ENCODE measurements at places on chromosomes 7 and 10.

GRCh38 chr7:140316165-140316661 lies 82.1 kb downstream of the SLC37A3 start:
- DNase-seq, result peak; percentile 17

DNA sequence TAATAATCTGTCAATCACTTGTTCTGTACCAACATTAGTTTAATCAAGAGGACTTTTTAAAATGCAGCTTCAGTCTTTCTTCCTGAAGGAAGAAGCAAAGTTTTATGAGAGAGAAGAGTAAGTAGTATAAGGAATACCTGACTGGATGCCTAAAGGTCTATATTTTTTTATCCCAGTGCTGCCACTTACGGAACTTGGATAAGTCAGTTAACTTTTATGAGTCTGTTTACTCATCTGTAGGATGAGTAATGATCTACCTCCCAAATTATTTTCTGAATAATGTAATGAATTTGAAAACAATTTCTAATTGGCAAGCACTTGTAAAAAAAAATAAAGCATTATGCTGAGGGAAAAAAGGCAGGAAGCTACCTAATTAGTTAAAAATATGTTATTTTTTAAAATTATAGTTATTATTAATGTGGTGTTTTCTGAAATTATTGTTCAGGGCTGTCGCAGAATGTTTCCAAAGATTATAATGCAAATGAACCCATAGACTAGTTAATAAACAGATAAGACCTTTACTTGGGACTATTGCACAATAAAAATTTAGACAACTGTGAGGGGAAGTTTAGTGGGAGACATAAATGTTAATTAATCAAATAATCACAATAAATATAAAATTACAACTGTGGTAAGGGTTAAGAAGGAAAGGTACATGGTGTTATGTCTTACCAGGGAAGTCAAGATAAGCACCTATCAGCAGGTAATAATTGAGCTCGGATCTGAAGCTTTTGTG lies 24.6 kb downstream of the SLK start:
- no peak for DNase-seq

- no peak for DNase-seq
Measured at GRCh38 chr7:33486633-33487032, 357.3 kb downstream of the BBS9 start.

GRCh38 chr7:2936891-2937580 lies 92.9 kb upstream of the GNA12 start:
- DNase-seq, result no peak

DNA sequence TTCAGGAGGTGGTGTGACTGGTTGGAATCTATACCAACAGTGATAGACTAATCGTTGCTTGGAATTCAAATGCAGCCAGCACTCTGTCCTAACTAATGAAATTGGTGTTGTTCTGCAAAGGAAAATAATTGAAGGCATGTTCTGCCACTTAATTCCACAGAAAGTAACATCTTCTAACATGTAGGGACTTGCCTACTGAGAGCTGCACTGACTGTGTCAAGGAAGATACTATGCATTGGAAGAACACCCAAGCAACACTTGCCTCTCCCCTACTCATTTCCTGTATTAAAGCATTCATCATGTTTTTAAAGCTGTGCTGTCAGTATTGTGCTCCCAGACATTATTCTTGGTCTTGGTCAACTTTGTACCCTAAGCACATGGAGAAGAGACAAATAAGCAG lies 2.7 kb upstream of the CYP3A7 start:
- DNase-seq, result no peak

DNA sequence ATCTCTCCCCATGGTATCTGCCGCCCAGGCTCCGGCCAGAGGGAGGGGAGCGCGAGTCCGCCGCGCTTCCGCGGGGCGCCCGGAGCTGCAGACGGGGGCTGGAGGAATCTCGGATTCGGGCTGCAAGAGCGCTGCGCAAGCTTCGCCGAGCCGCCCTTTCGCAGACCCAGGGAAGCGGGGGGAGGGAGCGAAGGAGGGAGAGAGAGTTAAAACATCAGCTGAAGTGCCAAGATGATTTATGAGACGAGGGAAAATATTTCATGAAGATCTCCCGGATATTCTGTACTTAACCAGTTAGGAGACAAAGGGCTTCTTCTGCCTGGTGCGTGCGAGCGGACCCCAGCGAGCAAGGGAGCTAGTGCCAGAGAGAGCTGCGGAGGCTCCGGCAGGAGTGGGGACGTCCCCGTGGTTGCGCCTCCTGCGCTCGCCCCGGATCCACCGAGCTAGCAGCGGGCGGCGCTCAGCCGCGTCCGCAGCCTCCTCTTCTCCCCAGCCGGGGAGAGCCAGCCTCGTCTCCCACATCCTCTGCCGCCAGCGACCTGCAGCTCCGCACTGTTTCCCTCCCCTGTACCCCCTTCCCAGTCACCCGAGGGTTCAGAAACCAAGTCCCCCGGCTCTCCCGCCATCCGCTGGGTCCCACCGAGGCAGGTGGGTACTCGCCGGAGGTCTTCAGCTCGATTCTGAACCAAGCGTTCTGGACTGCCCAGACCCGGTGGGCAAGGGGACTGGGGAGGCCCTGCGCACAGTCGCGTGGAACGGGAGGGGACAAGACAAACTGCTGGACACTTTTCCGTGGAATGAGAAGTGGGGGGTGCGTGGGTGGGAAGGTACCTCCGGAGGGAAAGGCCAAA lies 1.0 kb upstream of the PAX2 start:
- DNase-seq, result peak; percentile 25

DNA sequence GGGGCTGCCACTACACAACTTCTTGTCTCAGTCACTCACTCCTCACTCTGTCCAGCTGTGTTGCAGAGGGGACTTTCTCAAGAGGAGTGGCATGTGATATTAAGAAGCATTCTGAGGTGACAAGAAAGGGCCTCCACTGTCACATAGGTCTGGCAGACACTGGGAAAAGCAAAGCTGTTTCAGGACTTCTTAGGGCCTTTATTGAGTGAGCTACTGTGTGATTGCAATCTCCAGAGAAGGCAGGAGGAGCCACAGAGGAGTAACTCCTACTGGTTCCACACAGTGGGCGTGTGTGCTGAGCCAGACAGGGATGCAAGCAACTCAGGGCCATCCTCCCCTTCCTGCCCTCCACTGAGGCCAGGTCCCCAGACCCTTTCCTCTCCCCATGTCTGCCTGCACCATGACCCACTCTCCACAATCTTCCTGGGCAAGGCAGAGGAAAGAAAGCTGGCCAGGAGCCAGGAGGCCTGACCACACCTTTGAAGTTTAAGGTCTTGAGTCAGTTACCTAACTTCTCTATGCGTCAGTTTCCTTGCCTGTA lies 262.0 kb upstream of the ZMIZ1 start:
- no peak for DNase-seq

- no peak for DNase-seq
Measured at GRCh38 chr10:51010977-51011376, 63.3 kb upstream of the PRKG1 start.

GRCh38 chr7:89826121-89826520 lies 328.1 kb upstream of the STEAP1 start:
- no peak for DNase-seq

DNA sequence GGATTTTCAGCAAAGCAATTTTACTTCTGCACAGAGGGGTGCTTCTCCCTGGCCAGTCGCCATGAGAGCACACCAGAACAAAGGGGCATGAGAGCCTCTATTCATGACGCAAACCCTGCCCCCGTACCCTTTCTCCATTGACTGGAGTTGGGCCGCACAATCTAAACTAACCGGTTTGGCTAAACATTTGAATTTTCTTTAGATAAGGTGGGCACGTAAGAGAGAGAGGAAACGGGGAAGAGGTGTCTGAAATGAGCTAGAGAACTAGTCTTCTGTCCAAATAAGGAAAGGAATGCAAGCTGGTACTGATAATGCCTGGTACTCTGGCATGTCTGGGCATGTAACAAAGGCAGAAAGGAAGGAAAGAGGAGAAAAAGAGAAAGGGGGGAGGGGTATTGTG lies 13.2 kb upstream of the SCIN start:
- DNase-seq, result no peak

DNA sequence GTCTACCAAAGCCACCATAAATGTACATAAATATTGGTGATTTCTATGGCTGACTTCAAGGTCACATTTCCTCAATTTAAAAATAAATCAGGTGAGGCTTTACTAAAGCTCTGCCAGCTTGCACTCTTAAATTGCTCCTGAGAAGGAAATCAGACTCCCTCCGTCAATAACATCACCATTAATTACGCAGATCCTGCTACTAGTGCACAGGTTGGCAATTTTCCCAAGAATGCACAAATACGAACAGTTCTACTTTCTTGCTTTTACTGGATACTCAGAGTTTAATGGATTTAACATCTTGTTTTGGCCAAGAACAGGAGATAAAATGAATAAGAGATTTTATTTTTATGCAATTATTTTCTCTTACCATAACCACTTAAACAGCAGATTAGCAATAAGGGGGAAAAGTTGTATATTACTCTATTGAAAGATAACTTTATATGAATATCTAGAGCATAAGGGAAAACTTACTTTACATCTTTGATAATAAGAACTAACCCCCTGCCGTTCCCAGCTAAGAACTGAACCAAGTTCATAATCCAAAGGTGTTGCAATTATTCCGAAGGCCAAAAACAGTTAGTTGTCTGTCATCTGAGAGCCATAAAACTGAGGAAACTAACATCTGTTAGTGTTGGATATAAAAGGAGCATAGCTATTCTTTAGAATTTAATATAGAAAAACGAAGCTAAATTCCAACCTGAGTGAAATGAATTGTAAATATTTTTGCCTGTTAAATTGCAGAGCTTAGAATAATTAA lies 140.5 kb downstream of the TWIST1 start:
- no peak for DNase-seq

GRCh38 chr7:64849250-64849923 lies 53.7 kb upstream of the ZNF273 start:
- DNase-seq, result no peak
